ENCODE measurements at places on chromosomes 12 and 14. TPM values are rescaled to one million over a fixed set of nuclear protein-coding genes. Genes with fewer than 3 reads are reported as not detected.

DNA sequence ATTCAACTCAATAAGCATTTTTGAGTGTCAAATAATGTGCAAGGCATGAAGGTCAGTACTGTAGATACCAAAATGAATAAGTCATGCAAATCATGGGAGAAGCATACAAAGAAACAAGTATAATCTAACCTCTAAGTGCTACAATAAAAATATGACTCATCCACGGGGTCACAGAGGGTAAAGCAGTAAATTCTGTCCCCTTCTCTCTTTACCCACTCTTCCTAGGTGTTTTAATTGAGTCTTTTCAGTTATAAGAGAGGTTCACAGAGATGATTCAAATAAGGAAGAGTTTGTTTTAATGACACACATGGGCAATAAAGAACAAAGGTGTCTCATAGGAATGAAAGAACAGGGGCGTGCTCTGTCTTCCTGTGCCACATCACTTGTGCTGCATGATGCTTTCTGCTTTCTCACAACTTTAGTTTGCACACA is 71.5 kb upstream of the DAAM1 start:
- H3K36me3 ChIP-seq: no peaks in the 10 kb centered on the region
- no peaks in the 10 kb centered on the region for H3K27me3 ChIP-seq
- no peak overlapping the region for H3K27ac ChIP-seq
- H3K4me3 ChIP-seq: no peak overlapping the region
- no peak for DNase-seq

GRCh38 chr12:26022043-26022442 is 63.6 kb downstream of the RASSF8 start:
- H3K36me3 ChIP-seq: no peaks in the 10 kb centered on the region
- DNase-seq: no peak
- no peaks in the 10 kb centered on the region for H3K4me1 ChIP-seq
- H3K4me3 ChIP-seq: no peak overlapping the region
- H3K27ac ChIP-seq: no peak overlapping the region
- H3K27me3 ChIP-seq: no peaks in the 10 kb centered on the region

- no peak overlapping the region for H3K27ac ChIP-seq
- H3K4me1 ChIP-seq: no peaks in the 10 kb centered on the region
- DNase-seq: no peak
- H3K36me3 ChIP-seq: no peaks in the 10 kb centered on the region
- no peak overlapping the region for H3K4me3 ChIP-seq
- no peaks in the 10 kb centered on the region for H3K27me3 ChIP-seq
These were observed 22.4 kb downstream of the SLCO1B3 start for GRCh38 chr12:20832911-20833310.

DNA sequence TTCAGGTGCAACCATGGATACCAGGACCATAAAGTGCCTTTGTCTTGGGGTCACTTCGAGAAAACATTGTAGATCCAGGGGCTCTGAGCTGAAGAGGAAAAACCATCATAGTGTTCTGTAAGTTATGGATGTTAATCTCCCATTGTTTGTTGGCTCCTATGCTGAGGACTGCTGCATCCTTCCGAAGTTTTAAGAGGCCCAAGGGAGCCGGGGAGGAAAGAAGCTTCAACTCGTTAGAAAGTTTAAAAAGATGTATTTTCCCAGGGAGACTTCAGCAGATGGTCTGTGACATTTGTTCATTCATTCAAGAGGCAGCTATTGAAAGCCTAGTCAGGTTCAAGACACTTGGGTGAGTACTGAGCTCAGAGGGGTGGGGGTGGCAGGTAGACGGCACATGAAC is 378.8 kb upstream of the TBX3 start:
- no peaks in the 10 kb centered on the region for H3K27me3 ChIP-seq
- H3K27ac ChIP-seq: no peak overlapping the region
- H3K36me3 ChIP-seq: no peaks in the 10 kb centered on the region
- H3K4me1 ChIP-seq: no peaks in the 10 kb centered on the region
- DNase-seq: no peak
- H3K4me3 ChIP-seq: no peak overlapping the region

GRCh38 chr14:94378527-94379290 is 9.7 kb downstream of the SERPINA1 start:
- no peaks in the 10 kb centered on the region for H3K36me3 ChIP-seq
- no peaks in the 10 kb centered on the region for H3K27me3 ChIP-seq
- H3K4me1 ChIP-seq: no peaks in the 10 kb centered on the region
- DNase-seq: no peak
- no peak overlapping the region for H3K27ac ChIP-seq

DNA sequence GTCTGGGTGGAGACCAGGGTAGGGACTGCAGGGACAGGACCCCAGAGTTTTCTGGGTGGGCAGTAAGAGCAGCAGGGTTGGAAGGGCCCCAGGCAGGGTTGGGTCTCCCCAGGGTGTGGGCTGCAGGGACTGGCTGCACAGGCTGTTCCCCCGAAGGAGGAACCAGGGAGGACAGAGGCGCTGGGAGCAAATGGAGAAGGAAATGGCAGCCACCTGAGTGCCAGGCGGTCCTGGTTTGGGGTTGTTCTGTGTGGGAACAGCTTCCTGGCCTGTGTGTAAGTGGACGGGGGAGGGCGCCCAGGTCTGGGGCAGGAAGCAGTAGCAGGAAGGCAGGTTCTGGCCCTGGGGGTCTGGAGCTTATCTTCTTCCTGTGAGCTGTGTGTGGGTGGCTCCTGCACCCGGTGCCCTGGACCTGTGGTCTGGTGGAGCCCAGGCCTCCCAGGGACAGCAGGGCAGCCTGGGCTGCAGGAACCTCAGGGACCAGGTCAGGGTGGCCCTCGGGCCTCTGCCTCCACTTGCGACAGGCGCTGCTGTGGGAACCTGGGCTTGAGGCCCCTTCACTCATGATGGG is 372.8 kb downstream of the TMEM121 start:
- H3K36me3 ChIP-seq: no peaks in the 10 kb centered on the region
- H3K27ac ChIP-seq: no peak overlapping the region
- no peaks in the 10 kb centered on the region for H3K4me1 ChIP-seq
- no peak for DNase-seq
- no peaks in the 10 kb centered on the region for H3K27me3 ChIP-seq

DNA sequence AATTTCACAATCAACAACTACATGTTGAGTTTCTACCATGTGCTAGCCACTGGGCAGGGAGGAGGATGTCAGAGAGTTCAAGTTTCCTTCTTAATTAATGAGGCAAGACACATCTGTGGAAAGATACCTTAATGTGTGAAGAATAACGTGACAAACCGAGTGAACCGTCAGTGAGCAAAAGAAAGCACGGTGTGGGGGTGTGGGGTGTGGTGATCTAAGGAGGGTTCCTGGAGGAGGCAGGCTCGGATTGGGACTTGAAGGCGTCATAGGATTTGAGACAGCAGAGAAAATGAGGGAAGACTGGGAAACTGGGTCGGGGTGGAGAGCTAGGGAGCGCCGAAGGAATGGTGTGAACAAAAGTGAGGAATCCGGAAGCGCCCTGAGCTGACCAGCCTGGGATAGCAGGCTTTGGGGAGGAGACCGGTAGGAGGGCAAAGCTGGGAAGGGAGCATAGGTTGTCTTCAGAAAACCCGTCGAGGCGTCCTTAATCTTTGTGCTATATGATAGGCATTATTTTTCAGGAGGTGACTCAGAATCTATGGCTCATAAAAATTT is 22.3 kb downstream of the GALNT8 start:
- no peak overlapping the region for H3K4me3 ChIP-seq
- no peaks in the 10 kb centered on the region for H3K4me1 ChIP-seq
- no peak overlapping the region for H3K27ac ChIP-seq
- peaks cover 62% of the 10 kb centered on the region for H3K27me3 ChIP-seq

- H3K27ac ChIP-seq: no peak overlapping the region
- peaks cover 13% of the 10 kb centered on the region for H3K27me3 ChIP-seq
- no peak overlapping the region for H3K4me3 ChIP-seq
These were observed 480.8 kb downstream of the RMST start for GRCh38 chr12:97943359-97943758.

DNA sequence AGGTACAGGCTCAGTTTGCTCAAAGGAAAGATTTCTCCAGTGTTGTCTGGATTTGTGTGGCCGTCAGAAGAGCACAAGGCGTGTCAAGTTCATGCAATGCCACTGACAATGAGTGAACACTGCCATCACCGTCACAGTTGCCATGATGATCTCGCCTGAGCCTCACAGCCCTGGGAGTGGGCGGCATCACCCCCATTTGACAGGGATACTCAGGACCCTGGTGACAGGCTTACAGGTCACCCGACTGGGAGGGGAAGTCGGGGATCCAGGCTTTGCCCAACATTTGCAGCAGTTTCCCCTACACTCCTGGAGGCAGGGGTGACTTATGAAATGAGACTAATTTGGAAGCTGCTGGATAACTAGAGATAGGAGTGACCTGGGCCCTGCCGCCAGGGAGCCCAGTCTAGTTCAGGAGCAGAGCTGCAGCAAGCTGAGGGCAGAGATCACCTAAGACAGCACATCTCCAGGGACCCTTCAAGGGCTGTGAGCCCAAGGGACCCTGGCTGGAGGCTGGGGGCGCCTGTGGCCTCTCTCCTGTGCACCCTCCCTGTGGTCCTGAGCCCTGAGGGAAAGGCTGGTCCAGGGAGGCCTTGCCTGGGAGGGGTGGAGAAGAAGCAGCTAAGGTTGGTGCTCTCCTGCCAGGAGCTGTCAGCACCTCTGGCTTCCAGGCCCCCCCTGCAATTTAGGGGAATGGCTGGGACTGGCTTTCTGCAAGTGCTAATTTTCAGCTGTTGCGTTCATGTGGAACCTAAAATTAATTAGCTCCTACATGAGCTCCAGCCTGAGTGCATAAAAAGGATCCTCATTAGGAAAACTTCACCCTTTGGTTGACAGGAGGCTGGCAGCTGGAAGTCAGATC is 32.4 kb upstream of the BEGAIN start:
- no peak overlapping the region for H3K4me3 ChIP-seq
- no peak overlapping the region for H3K27ac ChIP-seq
- DNase-seq: no peak
- H3K36me3 ChIP-seq: no peaks in the 10 kb centered on the region
- no peaks in the 10 kb centered on the region for H3K4me1 ChIP-seq
- no peaks in the 10 kb centered on the region for H3K27me3 ChIP-seq

GRCh38 chr12:94109160-94109559 is 39.2 kb upstream of the PLXNC1 start:
- no peaks in the 10 kb centered on the region for H3K27me3 ChIP-seq
- no peaks in the 10 kb centered on the region for H3K36me3 ChIP-seq
- no peak overlapping the region for H3K4me3 ChIP-seq
- no peak for DNase-seq

- H3K36me3 ChIP-seq: no peaks in the 10 kb centered on the region
- H3K27ac ChIP-seq: no peak overlapping the region
- H3K4me1 ChIP-seq: no peaks in the 10 kb centered on the region
- no peak overlapping the region for H3K4me3 ChIP-seq
- peaks cover 14% of the 10 kb centered on the region for H3K27me3 ChIP-seq
- no peak for DNase-seq
These were observed 695.4 kb upstream of the TMEM132C start for GRCh38 chr12:127571578-127571977.

DNA sequence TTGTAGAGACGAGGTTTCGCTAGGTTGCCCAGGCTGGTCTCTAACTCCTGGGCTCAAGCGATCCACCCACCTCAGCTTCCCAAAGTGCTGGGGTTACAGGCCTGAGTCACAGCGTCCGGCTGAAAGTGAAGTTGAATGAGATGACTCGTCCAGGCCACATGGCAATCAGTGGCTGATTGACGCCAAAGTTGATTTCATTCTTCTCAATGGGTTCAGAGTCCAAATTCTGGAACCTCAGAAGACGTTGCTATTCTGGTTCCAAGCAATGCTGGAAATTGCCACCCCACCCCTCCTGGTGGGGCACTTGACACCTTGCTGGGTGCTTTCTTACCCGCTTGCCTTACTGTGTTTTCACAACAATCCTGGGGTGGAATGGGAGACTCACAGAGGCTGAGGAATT is 14.9 kb downstream of the ABCB9 start:
- no peak overlapping the region for H3K27ac ChIP-seq
- no peaks in the 10 kb centered on the region for H3K36me3 ChIP-seq
- H3K4me1 ChIP-seq: no peaks in the 10 kb centered on the region

DNA sequence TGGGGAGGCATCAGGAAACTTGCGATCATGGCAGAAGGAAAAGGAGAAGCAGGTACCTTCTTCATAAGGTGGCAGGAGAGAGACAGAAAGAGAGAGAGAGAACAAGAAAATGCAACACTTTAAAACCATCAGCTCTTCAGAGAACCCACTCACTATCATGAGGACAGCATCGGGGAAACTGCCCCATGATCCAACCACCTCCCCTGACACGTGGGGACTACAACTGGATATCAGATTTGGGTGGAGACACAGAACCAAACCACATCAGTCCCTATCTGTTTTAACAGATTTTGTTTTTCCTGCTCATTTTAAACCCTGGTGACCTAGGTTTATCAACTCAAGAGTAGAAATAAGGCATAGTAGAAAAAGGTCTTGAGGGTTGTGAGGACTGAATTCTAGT is 210.1 kb upstream of the PLXNC1 start:
- no peaks in the 10 kb centered on the region for H3K36me3 ChIP-seq
- no peak overlapping the region for H3K27ac ChIP-seq
- H3K27me3 ChIP-seq: no peaks in the 10 kb centered on the region
- DNase-seq: no peak

DNA sequence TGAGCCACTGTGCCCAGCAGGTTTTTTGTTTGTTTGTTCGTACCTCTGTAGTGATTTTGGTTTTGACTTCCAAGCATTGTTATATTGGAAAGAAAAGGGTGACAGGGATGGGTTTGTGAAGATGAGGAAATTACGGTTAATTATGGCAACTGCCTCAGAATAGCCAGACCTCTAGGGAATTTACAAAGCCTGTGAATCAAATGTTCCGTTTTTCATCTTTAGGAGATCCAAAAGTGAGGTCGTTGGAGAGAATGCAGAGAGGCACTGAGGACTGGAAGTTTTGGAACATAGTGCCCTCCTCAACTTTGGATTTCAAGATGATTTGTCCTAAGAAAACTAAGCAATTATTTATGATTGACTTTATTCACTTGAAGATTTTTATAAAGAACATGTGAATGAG is 54.5 kb upstream of the EVL start:
- no peak overlapping the region for H3K27ac ChIP-seq
- H3K27me3 ChIP-seq: no peaks in the 10 kb centered on the region
- no peak overlapping the region for H3K4me3 ChIP-seq
- DNase-seq: no peak
- H3K4me1 ChIP-seq: peaks cover 21% of the 10 kb centered on the region

- H3K4me1 ChIP-seq: no peaks in the 10 kb centered on the region
- H3K36me3 ChIP-seq: no peaks in the 10 kb centered on the region
- H3K27ac ChIP-seq: no peak overlapping the region
- no peak overlapping the region for H3K4me3 ChIP-seq
- no peaks in the 10 kb centered on the region for H3K27me3 ChIP-seq
- no peak for DNase-seq
These were observed 47.6 kb upstream of the EIF5 start for GRCh38 chr14:103286460-103286859.

GRCh38 chr14:85391892-85392291 is 138.1 kb upstream of the FLRT2 start:
- no peak for DNase-seq
- H3K27me3 ChIP-seq: no peaks in the 10 kb centered on the region
- H3K4me1 ChIP-seq: no peaks in the 10 kb centered on the region
- no peaks in the 10 kb centered on the region for H3K36me3 ChIP-seq
- no peak overlapping the region for H3K4me3 ChIP-seq

Gene CCDC177
- total RNA-seq: 0.09 TPM

Gene PROX2
- total RNA-seq: not detected

Gene CFAP73
- total RNA-seq: not detected

Gene OVCH1
- total RNA-seq: not detected

Gene LRCOL1
- total RNA-seq: not detected

Measured in A673 (cell line).